ENCODE measurements at places on chromosomes 12 and 14.
A peak's percentile ranks its signal among the peaks of the same experiment; 100 is the strongest.

GRCh38 chr12:121558956-121559355 is 21.9 kb downstream of the KDM2B start:
- DNase-seq: no peak

GRCh38 chr14:68966872-68967301 is 12.2 kb downstream of the ACTN1 start:
- no peak for DNase-seq

- no peak for DNase-seq
Observed at GRCh38 chr12:123491481-123491880, 33.5 kb downstream of the SNRNP35 start.

GRCh38 chr14:71728386-71728785 is 203.8 kb upstream of the RGS6 start:
- no peak for DNase-seq

- no peak for DNase-seq
Observed at GRCh38 chr14:104634138-104634760, 29.7 kb upstream of the TMEM179 start.

DNA sequence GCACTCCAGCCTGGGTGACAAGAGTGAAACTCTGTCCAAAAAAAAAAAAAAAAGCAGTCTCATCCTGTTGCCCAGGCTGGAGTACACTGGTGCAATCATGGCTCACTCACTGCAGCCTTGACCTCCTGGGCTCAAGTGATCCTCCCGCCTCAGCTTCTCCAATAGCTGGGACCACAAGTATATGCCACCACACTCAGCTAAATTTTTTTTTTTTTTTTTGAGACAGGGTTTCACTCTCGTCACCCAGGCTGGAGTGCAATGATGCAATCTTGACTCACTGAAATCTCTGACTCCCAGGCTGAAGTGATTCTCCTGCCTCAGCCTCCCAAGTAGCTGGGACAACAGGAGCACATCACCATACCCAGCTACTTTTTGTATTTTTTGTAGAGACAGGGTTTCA is 5.2 kb upstream of the CNPY2 start:
- no peak for DNase-seq

DNA sequence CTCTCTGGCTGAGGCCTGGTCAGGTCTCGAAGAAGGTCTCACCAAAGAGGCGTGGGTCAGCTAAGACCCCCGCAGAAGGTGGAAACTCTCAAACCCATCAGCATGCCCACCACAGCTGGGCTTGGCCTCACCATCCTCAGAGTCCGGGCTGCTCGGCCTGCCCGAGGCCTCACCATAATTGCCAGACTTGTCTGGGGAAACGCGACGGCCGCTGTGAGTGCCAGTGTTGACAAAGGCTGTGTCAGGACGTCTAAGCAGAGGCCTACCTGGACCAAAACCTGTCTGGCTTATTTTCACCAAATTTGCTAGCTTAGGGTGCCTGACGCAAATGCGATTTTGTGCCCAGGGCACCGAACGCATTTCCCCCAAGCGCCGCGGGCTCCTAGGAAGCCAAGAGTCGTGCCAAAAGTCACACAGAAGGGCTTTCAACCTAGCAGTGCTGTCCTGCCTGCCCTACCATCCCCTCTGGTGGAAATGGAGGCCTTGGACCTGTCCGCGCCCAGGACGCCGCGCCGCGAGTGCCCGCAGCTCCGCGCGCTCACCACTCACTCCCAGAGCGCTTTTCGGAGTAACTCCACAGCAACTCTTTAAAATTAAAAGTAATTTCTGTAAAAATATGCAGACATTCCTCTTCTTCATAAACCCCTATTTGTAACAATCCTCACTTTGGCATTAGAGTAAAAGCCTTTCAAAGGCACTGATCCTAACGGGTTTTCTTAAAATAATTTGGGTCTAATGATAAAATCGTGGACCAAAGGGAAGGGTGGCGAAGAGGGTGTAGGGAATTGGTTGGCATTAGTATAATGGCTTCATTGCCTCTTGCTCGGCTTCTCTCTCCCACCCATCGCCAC is 1.2 kb upstream of the ALX1 start:
- DNase-seq: no peak

- no peak for DNase-seq
Observed at GRCh38 chr12:50055831-50056638, 1.4 kb upstream of the ASIC1 start.

DNA sequence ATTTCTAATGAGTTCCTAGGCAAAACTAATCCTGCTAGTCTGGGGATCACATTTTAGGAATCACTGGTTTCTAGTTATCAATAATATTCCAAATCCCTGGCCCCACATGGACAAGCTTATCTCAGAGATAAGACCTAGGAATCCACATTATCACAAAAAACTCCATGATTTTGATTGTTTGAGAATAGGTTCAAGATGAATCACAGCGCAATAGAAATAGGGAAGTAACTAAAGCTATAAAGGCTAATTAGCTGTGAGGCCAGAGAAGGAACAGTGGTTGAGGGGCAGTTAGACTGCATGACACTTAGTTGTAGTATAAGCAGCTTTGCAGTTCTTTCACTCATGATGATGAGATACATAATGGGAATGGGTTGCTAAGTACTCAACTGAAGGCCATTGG is 13.1 kb upstream of the ATP5F1B start:
- DNase-seq: no peak

DNA sequence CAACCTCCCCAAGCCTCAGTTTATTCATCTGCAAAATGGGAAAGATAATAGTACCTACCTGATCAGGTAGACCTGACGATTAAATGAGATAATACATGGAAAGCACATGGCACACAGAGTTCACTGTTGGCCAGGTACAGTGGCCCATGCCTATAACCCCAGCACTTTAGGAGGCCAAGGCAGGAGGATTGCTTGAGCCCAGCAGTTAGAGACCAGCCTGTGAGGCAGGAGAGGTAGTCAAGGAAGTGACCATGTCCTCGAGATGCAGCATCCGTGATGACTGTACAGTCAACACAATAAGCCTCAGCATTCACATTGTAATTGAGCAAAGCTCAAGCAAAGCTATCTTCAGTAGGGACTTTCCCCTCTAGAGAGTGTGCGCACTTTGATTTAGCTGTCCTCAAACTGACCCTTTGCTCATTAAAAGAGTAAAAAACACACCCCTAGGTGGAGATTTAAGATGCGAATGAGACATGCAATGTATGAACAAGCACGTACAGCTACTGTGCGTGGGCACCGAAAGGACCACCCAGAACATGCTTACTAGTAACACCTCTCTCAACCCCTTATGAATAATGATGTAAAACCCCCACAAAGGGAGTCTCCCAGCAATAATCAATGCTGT is 9.9 kb downstream of the ISCU start:
- DNase-seq: no peak

DNA sequence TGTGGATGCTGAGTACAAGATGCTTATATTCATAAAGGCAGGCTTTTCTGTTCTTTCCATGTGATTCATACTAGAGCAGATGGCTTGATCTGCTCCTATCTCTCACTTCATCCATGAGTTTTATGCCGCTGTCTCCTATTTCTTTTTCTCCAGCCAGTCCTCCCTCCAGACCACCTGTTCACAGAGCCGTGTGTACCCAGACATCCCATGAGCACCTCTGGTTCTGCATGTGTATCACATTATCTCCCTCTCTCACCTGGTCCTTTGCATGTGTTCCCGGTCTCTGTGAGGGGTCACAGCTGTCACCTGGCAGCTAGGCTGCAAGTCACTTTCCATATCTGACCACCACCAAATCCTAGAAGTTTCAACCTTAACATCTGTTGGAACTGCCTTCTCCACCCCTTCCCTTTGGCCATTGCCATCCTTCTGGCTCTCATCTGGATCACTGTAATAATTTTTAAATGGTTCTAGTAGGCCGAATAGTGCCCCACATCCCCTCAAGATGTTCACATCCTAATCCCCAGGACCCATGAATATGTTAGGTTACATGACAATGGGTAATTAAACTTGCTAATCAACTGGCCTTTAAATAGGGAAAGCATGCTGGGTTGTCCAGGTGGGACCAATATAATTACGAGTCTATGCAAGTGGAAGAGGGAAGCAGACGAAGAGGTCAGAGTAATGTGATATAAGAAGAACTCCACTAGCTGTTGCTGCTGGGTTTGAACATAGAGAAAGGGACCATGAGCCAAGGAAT is 168.1 kb downstream of the SNAPC1 start:
- no peak for DNase-seq

- DNase-seq: no peak
Observed at GRCh38 chr14:36516719-36517241, 3.3 kb downstream of the NKX2-1 start.

- DNase-seq: peak; percentile 78
Observed at GRCh38 chr12:12032851-12033797, 37.6 kb upstream of the BCL2L14 start.

GRCh38 chr14:106665814-106666213 is 1139.4 kb downstream of the TMEM121 start:
- no peak for DNase-seq

- DNase-seq: no peak
Observed at GRCh38 chr12:84357314-84357713, 555.3 kb downstream of the SLC6A15 start.

- DNase-seq: no peak
Observed at GRCh38 chr14:49114161-49114893, 471.9 kb downstream of the RPS29 start.

GRCh38 chr12:66629138-66629870 is 49.6 kb downstream of the GRIP1 start:
- no peak for DNase-seq

DNA sequence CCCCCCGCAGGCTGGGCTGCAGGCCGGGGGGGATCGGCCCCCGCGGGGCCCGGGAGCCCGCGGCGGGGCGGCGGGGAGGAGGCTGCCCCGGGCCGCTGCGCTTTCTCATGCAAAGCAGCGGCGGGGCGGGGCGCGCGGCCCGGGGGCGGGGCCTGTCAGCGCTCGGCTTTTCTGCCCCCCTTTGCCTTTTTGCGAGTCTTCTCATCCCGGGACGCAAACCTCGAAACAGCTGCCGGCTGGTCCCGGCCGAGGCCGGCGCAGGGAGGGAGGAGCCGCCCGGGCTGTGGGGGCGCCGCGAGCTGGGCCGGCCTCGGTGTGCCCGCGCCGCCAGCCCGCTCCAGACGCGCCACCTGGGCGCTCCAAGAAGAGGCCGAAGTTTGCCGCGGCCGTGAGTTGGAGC is at the start of gene FZD10:
TSS of gene FZD10 (plus strand) at position 198 of the 400 bp plus-strand sequence. CDS start 479 bp downstream, outside the sequence.
- DNase-seq: no peak

DNA sequence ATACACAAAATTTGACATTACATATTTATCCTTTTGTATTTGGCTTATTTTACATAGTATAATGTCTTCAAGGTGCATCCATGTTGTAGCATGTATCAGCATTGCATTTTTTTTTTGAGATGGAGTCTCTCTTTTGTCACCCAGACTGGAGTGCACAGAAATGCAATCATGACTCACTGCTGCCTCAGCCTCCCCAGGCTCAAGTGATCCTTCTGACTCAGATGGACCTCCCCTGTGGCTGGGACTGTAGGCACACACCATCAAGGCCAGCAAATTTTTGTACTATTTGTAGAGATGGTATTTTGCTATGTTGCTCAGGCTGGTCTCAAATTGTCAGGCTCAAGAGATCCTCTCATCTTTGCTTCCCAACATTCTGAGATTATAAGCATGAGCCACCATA is 214.4 kb upstream of the ALG10B start:
- no peak for DNase-seq

GRCh38 chr12:121124402-121125109 is 8.1 kb upstream of the P2RX7 start:
- DNase-seq: no peak

DNA sequence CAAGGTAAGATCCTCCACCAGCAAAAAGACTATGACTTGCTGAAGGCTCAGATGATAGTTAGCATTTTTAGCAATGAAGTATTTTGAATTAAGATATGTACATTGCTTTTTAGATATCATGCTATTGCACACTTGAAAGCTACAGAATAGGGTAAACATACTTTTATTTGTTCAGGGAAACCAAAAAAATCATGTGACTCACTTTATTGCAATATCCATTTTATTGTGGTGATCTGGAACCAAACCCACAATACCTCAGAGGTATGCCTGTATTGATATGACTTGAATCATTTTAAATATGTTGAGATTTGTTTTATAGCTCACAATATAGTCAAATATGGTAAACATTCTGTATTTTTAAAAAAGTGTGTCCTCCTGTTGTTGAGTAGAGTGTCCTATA is 96.1 kb downstream of the DIO3 start:
- DNase-seq: no peak

DNA sequence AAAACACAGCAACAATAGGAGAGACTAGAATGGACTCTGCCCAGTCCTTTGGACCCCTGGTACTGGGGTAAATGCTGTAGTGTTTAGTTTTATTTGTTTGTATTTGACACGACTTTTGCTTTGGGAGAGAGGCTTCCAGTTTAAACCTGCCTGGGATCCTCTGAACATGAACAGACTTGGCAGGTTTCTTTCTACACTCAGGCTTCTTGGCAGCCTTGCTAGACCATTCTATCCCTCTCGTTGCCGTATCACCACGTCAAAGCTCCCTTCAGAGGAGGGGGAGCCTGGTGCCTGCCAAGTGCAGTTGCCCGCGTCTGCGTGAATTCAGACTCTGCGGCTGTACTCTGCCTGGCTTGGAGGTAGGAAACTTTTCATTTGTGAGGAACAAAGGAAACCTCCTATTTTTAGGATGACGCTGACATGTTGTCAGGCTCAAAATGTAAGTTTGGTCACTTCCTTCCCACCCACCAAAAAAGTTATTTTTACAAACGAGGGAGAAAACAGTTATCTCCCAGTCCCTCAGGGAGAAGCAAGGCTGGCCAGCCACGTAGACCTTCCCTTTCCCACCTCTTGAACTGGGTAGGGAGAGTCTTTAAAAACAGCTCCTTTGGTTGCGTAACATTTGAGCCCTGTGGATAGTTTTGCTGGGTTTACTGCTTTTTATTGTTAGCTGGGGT is 25.9 kb downstream of the CD9 start:
- no peak for DNase-seq

DNA sequence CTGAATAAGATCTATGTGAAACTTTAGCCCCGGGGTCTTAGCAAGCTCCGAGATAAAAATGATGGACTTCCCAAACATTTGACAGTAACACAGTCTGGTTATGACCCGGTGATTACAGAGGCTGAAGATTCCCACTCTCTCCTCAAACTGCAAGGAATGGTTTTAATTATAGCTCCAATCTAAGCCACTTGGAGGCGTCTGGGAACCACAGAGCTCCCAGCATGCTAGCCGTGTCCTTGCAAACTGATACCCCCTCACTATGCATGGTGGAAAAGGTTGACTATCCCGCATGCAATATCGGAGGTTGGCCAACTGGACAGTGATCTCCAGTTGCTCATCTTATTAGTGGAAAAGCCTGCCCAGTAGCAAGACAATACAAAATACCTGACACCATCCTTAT is 76.5 kb upstream of the GRIN2B start:
- no peak for DNase-seq

- DNase-seq: no peak
Observed at GRCh38 chr12:12918781-12919389, 27.5 kb downstream of the GPRC5A start.

DNA sequence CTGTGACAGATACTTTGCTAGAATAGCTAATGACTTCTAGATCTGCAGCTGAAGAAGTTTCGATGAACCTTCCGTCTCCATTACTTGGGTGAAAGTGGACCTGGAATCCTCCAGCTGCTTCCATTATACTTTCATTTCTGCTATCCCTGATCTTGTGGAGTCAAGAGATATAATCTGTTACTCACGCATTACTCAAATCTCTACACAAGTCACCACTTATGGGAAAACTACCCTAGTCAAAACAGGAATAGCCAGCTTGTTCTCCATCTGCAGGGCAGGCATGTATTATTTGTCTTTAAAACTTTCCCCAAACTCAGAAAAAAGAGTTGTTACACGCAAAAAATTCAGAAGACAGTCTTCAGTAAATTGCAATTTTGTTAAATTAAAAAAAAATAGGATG is 2.8 kb upstream of the KTN1 start:
- DNase-seq: no peak
